ENCODE measurements at places on chromosomes 4 and X. TPM values are rescaled to one million over a fixed set of nuclear protein-coding genes. Genes with fewer than 3 reads are reported as not detected.

FBXW7 gene
- total RNA-seq, result 125 TPM

ERCC6L gene
- 4.0 TPM for total RNA-seq

ARHGAP36 gene
- total RNA-seq, result 0.15 TPM

PDLIM3 gene
- 6.1 TPM for total RNA-seq

SEC31A gene
- 381 TPM for total RNA-seq

WWC2 gene
- total RNA-seq, result 221 TPM

C4orf54 gene
- total RNA-seq, result 0.05 TPM

PTPN13 gene
- total RNA-seq, result 58.7 TPM

ATOH1 gene
- not detected for total RNA-seq

GAGE12E gene
- not detected for total RNA-seq

ABCB7 gene
- 29.4 TPM for total RNA-seq

HSFX4 gene
- not detected for total RNA-seq

ELK1 gene
- total RNA-seq, result 16.4 TPM

KCNIP4 gene
- 8.7 TPM for total RNA-seq

PITX2 gene
- 0.30 TPM for total RNA-seq

ZNF157 gene
- total RNA-seq, result 0.17 TPM

CSAG3 gene
- total RNA-seq, result not detected

LRPAP1 gene
- 213 TPM for total RNA-seq

WNK3 gene
- total RNA-seq, result 6.7 TPM

MND1 gene
- 9.0 TPM for total RNA-seq

MXRA5 gene
- total RNA-seq, result 6.0 TPM

ENOX2 gene
- total RNA-seq, result 15.1 TPM

CXCL8 gene
- total RNA-seq, result 1,468 TPM

MBNL3 gene
- 9.4 TPM for total RNA-seq

XAGE1A gene
- total RNA-seq, result not detected

TLR10 gene
- not detected for total RNA-seq

TMA16 gene
- 41.0 TPM for total RNA-seq

N4BP2 gene
- total RNA-seq, result 7.8 TPM

CDKL5 gene
- 9.3 TPM for total RNA-seq

EXOC1L gene
- total RNA-seq, result not detected
